Small intestine (tissue), 16 donors: ENCODE measurements at places on chromosomes 7 and 10. TPM values are rescaled to one million over a fixed set of nuclear protein-coding genes. Genes with fewer than 3 reads are reported as not detected.

- peak; percentile 48 for DNase-seq
Observed at GRCh38 chr10:93073539-93074146, at the start of gene CYP26A1. CYP26A1 (plus strand) TSS chr10:93073893; CDS start chr10:93073935, 42 bp downstream.

DNA sequence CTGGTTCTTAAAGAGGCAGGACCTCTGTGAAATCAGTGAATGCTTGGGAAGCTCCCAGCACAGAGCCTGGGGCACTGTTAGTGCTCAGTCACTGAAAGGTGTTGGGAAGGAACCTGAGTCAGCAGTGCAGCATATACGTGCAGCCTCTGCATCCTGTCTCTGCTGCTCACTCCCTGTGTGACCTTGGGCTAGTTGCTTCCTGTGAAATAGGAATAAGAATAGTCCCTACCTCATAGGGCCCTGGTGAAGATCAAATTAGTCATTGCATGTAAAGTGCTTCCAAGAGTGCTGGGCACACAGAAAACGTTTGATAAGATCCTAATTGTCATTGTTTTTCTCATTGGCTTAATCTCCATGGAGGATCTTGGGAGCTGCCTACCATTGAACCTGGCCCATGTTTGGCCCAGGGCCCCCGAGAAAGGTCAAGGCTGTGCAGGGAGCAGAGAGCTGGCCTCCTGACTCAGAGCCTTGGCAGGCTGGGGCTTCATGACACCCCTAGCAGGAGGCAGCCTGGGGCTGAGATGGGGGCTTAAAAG, 73.3 kb upstream of the COL13A1 start:
- DNase-seq: no peak

DNA sequence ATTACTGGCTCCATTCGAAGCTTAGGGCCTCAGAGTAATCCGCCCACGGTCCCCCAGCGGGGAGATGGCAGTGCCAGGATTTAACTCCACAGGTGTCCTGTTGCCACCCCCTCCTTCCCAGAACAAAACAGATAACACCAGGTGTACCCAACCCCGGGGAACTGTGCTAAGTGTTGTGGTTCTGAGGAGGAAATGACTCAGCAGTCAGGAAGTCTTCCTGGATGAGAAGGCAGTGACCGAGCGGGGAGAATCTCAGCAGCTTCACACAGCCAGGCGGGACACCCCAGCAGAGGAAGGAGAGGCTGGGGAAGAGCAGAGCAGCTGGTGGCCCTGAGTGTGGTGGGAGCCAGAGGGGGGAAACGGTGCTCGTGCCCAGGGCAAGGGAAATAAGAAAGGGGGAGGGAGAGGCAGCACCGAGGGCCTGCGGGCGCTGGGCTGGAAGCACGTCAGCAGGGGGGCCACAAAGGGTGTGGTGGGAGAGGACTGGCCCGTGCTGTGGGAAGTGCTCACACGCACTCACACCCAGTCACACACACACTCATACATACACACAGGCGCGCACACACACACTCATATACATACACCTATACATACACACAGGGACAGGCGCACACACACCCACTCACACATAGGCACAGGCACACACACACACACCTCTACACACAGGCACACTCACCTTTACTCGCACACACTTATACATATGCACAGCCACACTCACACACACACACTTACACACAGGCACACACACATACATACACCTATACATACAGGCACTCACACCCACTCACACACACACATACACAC, 59.8 kb upstream of the CHST15 start:
- peak; percentile 34 for DNase-seq

WEE2 gene
- polyA plus RNA-seq: not detected

DNA sequence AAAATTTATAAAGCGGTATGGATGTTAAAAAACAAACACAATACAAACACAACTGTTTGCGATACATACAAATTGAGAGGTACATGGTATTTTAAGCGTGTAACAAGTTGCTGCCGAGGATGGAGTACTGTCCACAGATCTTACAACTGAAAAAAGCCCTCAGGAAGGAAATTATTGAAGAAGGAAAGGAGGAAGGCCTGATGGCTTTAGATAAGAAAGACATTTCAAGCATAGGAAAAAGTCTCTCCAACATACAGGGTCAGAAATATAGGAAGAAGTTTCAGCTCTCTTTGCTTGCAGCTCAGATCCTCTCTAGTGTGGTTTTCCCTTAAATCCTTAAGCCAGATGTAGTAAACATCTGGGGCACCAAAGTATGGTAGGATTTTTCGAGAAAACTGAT, 25.0 kb downstream of the RBM28 start:
- DNase-seq: no peak

HOGA1 gene
- 0.81 TPM for polyA plus RNA-seq

CYP3A7 gene
- 1.4 TPM for polyA plus RNA-seq

DNA sequence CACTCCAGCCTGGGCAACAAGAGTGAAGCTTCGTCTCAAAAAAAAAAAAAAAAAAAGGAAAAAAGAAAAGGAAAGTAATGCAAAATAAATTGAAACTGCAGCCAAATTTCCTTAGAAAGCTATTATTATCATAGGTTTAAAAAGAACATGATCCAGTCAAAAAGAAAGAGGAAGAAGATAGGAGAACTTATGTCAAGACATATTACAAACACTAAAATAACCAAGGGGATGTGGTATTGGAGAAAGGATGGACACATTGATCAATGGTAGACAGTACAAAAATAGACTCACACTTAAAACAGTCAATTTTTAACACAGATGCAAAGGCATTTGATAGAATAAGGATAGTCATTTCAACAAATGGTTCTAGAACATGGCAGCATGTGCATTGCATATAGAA, 27.3 kb upstream of the PFKP start:
- no peak for DNase-seq
